ENCODE measurements at places on chromosomes 3 and 15.
A peak's percentile ranks its signal among the peaks of the same experiment; 100 is the strongest.

- peak; percentile 30 for DNase-seq
Observed at GRCh38 chr3:71067977-71068654, 515.4 kb downstream of the FOXP1 start.

- peak; percentile 72 for DNase-seq
Observed at GRCh38 chr3:53134631-53135232, 4.5 kb upstream of the RFT1 start.

- DNase-seq = no peak
Observed at GRCh38 chr3:13496879-13497278, 16.8 kb downstream of the HDAC11 start.

DNA sequence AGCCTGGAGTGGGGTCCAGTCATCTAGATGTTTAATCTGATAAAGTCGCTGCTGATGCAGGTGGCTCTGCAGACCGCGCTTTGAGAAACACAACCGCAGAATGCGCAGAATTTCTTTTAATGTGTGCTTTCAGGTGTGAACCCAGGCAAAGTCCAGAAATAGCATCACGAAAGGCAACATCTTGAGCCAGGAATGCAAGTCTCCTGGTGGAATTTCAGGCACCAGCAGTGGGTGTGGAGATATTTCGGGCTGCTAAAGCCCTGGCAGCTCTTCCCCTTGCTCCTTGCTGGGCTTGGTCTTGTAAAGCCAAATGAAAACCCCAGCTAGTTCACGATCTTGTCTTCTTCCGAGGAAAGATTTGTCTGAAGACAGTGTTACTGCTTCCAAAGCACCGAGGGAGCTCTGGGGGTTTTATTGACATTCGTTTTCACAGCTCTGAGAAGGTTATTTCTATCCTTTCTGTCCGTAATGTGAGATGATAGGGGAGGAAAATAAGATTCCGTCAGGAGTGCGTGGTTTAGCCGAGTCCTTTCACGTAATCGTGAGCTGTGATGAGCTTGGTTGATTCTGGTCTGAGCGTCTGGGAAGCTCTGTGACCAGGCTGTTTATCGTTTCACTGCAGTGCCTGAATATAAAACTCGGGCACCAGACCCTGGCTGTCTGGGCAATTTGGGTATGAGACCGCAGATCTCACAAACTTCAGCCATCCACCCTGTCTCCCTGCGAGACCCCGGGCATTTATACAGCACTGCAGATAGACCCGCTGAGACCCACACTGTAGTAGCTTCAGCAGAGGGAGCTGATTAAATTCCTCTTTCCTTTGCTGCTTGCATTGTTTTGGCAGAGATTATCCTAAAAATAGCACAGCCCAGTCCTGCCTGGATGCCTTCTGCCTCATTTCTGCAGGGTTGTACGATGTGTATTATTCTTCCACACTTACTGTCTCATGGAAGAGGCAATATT is 67.0 kb upstream of the SLC25A26 start:
- no peak for DNase-seq

DNA sequence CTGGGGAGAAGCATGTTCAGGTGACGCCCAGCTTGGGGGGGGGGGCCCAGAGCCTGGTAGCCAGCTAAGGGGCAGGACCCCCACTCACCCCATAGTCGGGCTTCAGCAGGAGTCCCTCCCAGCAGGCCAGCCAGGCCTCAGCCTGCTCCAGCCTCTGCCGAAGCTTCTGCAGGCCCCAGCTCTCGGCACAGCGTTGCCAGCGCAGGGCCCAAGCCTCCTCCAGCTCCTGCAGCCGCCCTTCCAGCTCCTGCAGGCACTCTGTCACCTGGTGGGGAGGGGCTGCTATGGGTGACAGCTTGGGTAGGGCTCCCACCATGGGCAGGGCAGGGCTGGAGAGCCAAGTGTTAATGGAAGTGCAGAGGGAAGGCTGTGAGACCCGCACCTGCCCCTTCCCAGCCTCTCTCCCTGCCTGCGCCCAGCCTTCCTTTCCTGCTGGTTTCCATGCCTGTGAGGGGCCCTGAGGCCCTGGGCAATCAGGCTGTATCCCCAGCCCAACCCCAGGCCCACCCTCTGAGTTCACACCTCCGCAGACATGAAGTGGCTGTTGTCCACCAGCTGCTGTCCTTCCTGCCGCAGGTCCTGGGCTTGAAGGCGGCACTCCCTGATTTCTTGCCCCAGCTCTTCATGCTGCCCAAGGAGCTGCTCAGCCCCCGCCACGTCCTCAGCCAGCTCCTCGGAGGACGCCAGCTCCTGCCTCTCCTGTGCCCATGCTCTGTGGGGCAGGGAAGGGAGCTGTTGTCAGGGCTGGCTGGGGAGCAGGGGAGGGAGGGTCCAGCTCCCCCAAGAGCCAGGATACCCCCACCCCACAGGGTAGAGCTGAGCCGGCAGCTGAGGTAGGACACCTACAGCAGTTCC is 14.3 kb downstream of the PLA2G4B start:
- DNase-seq = no peak

DNA sequence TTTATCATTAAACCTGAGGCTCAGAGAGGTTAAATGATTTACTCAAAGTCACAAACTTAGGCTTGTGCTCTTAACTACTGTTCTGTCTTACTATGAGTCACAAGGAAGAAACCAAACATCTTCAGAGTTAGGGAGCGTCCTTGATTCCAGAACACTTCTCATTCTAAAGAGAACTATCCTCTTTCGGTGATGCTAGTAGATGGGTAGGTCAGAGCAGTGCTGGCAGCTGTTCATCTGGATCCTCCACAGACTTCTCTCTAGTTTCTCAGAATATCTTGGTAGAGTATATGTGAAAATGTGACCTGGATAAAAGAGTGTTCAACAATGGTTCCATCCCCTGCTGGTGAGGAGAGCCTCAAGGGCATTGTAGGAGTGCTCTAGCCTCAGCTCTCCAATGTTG is 3.3 kb downstream of the ARL6IP5 start:
- no peak for DNase-seq

GRCh38 chr3:50627407-50628051 is 10.6 kb downstream of the MAPKAPK3 start:
- DNase-seq = no peak

GRCh38 chr15:97140216-97140615 is 809.7 kb downstream of the NR2F2 start:
- DNase-seq = no peak

- DNase-seq = peak; percentile 44
Observed at GRCh38 chr15:82810061-82810889, 847 bp downstream of the WHAMM start.

GRCh38 chr3:150469031-150469930 is 61.2 kb downstream of the TSC22D2 start:
- DNase-seq = no peak

- no peak for DNase-seq
Observed at GRCh38 chr3:151262871-151263525, 15.3 kb downstream of the P2RY14 start.

- DNase-seq = no peak
Observed at GRCh38 chr3:33315826-33316225, 38.6 kb downstream of the FBXL2 start.

- DNase-seq = peak; percentile 43
Observed at GRCh38 chr15:94584833-94585244, 353.5 kb downstream of the MCTP2 start.

DNA sequence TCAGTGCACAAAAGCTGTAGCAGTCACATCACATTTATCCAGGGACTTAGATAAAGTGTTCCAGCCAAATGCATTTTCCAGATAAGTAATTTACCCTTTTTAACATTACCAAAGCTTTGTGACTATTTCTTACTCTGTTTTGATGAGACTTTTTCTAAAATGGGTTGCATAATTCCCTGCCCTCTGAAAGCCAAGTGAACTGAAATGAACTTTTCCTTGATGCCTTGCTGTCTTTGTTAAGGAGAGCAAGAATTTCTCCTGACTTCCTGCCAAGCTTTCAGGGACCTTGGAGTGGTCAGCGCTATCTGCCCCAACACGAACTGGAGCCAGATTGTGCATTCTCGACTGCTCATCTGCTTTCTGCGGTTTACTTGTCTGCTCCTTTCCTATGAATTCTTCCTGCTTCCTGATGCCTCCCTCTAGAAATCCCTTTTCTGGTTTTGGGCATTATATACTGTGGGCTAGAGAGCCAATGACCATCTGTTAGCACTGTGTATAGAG is 34.8 kb downstream of the EIF4E3 start:
- no peak for DNase-seq

DNA sequence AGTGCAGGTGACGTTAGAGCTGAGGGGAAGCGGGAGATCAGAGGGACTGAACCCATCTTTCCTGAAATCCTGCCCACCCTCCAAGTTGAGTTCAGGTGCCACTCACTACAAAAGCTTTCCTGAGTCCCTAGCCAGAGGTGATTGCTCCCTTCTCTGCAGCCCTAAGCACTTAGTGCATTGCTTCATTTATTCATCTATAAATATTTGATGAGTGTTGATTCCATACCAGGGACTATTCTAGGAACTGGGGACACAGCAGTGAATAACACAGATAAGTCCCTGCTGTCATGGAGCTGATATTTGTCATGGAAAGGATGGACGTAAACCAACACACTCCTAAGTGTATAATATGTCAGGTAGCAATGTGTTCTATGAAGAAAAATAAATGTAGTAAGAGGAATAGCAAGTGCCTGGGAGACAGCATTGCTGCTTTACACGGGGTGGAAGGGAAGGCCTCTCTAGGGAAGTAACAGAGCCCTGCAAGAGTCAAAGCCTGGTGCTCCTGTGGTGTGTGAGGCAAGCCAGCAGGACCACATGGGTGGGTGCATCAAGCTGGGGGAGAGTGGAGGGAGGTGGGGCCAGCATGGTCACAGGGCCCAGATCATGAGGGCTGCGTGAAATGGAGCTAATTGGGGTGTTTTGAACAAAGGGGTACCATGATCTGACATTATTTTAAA is 18.6 kb downstream of the ALPK3 start:
- DNase-seq = no peak

DNA sequence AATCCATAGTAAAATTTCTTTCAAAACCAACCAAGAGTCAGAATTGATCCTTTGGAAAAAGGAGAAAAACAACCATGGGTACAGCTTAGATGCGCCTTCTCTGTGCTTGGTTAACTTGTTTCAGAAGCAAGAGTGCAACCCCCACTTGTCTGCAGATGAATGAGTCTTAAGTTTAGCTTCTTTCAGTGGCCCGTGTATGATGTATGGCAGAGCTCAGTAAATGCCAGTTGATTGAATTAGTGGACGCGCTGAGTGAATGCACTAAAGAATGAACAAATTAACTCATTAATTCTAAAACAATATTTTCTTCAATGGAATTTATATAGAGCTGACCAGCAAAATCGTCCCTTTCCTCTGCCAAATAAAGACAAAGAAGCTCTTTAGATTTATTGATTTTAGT is 67.0 kb upstream of the ARHGEF3 start:
- no peak for DNase-seq
